Caki2 (cell line): ENCODE measurements at places on chromosomes 12 and 14. TPM values are rescaled to one million over a fixed set of nuclear protein-coding genes. Genes with fewer than 3 reads are reported as not detected.

DNA sequence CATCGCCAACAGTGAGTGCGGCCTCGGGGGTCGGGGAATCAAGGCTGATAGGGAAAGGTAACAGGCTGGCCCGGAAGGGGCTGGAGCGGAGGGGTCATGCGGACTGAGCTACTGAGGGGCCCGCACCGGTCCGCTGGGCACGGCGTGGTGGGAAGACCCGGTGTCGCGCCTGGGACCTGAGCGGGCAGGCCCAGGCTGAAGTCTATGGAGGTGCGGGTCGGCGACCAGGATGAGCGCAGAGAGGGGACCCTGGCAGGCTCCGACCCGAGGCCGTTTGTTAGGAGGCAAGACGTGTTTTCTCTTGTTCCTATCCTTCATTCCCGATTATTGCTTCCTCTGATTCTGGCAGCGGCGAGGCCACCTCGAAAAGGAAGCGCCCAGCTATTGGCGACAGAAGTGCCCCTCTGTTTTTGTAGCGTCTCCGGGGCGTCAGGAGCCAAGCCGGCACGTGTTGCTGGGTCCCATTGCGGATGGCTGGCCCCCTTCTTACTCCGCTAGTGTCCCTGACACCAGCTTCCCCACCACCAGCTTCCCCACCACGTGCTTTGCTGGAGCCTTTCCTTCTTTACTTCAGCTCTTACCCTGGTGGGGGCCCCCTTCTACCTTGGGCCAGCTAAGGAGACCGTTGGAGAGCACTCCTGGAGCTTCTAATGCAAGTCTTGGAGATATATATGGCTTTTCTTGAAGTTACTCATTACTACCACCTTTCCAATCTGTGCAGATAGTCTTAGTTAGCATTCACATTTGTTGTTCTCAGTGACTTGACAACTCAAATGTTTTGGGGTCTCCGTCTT lies 653 bp downstream of the PA2G4 start:
- DNase-seq = no peak

DNA sequence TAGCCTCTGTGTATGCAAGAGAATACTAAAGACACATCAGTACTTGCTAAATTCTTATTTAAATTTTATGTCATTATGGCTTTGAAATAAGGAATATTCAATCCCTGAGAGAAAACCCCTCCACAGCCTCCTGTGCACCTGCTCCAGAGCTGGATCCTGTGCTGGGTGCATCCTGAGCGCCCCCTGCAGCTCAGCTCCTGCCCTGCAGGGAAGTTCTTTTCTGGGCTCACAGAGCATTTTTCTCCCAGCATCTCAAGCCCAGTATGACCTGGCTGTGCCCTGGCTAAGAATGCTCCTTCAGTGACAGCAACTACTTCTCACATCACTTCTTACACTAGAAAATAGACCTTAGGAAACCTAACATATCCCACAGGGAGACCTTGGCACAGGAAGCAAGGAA lies 1211.7 kb downstream of the TMEM121 start:
- no peak for DNase-seq

The GPX2 gene
- total RNA-seq = 84.3 and 142 TPM in 2 replicates

GRCh38 chr12:108831309-108831991 lies 25.9 kb downstream of the SSH1 start:
- no peak for DNase-seq

The BTG1 gene
- total RNA-seq = 15.3 and 18.8 TPM in 2 replicates
